ENCODE measurements at places on chromosomes 2 and 18. TPM values are rescaled to one million over a fixed set of nuclear protein-coding genes. Genes with fewer than 3 reads are reported as not detected.

GRCh38 chr2:126220331-126220730, 435.6 kb upstream of the GYPC start:
- DNase-seq = no peak

PGAP1 gene
- 1.9 TPM for polyA plus RNA-seq

GRCh38 chr2:97691166-97691565, 21.7 kb downstream of the C2orf92 start:
- DNase-seq = no peak

PLCL1 gene
- 0.13 TPM for polyA plus RNA-seq

DNA sequence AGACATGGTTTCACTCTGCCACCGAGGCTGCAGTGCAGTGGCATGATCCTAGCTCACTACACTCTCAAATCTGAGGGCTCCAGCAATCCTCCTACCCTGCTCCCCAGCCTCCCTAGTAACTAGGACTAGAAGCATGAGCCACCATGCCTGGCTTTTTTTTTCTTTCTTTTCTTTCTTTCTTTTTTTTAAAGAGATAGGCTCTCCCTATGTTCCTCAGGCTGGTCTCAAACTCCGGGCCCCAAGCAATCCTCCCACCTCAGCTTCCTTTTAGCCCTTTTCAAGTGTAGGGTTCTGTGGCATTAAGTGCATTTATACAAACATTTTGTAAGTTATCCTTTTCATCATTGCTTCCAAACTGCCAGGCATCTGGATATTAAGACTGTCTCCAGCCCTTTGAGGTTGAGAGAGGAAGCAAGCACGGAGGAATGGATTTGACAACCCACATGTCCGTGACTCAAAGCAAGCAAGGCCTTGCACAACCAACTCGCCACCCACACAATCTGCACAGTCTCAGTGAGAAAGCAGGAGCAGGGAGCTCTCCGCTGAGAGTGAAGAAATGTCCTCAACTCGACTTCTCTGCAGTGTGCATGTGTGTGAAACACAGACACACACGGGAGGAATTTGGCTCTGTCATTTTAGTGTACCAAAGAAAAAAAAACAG, 65.6 kb downstream of the ATP8B1 start:
- peak; percentile 99 for DNase-seq

- DNase-seq = no peak
Measured at GRCh38 chr2:214127170-214127569, 283.7 kb upstream of the VWC2L start.

DNA sequence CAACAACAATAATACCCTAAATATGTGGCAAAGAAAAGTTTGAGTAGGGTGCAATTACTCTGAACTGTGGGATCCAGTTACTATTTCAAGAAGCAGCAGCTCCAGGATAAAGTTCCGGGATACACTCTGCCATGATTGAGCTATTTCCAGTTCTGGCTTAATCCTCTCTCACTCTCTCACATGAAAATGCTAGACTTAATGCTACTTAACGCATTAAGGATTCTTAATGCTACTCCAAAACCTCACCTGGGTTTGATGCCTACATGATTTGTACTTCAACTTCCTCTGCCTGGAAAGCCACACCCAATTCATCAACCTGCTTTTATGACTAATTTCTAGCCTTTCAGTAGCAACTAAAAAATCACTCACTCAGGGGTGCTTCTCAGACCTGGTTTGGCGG, 151.1 kb upstream of the HNMT start:
- DNase-seq = no peak

VAMP5 gene
- polyA plus RNA-seq = 121 TPM

DNA sequence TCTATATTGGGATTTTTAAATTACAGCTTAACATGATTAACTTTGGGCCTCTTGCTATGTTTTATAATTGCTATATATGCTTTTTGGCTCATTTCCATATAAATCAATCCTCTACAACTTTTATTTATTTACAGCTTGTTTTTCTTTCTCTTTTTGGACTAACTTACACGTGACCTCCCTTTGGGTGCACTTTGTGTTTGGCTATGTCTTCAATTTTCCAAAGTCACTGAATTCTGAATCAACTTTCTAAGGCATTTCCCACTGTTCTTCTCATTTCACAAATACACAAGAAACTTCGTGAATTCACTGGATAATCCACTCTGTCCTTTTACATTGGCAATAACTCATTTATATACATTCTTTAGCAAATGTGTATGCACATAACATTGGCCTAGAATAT, 5.4 kb upstream of the CPS1 start:
- DNase-seq = no peak

GPC1 gene
- 211 TPM for polyA plus RNA-seq

DNA sequence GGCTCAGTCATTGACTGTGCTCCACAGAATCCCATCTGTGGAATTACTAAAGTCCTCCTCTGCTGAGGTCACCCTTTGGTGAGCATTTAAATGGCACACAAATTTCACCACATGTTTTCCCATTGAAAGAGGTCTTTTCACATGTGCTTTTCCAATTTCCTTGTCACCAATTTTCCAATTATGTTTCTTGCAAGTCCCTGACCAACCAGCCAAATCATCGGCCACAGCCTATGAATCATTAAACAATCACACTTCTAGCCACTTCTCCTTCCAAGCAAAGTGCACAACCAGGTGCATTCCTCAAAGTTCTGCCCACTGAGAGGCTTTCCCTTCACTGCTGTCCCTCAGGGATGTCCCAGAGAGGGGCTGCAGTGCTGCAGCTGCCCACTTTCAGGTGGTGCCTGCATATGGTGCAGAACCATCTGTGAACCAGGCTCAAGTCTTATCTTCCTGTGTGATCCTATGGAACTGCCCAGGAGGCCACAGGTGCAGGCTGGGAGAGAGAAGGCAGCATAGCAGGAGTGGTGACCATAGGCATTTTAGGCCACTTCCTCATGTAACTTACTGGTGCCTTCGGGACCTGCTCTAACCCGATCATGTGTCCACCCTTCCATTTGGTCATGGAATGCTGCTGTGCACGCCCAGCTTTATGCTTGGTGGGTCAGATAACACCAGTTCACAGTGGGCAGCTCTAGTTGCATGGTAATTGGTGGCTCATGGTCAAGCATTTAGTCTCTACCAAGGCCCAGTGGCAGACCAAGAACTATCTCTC, 153.0 kb downstream of the SEPTIN10 start:
- DNase-seq = no peak

GRCh38 chr18:72948439-72948838, 80.7 kb upstream of the NETO1 start:
- DNase-seq = no peak

Measured in IMR-90 (cell line).